ENCODE measurements at places on chromosomes 3 and 15. TPM values are rescaled to one million over a fixed set of nuclear protein-coding genes. Genes with fewer than 3 reads are reported as not detected.

GNAT1 gene
- 0.14 TPM for total RNA-seq

DNA sequence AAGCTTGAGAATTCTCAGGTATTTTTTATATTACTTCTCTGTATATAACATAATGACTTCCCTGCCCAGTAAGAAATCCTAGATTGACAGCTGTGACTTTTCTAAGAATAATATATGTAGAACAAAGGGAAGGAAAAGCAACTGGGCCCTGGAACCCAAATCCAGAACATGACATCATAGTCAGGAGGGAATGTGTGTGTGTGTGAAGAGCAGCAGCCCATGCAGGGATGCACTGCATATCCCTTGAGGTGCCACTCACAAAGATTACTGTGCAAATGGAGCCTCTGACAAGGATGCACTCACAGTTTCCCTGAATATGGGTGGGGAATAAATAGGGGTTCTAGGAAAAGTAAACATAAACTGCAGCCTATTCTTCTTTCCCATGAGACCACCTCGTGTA is 279.5 kb downstream of the NEK10 start:
- no peak for DNase-seq

C3orf70 gene
- total RNA-seq, result 11.7 TPM

MTMR10 gene
- 10.6 TPM for total RNA-seq

DNA sequence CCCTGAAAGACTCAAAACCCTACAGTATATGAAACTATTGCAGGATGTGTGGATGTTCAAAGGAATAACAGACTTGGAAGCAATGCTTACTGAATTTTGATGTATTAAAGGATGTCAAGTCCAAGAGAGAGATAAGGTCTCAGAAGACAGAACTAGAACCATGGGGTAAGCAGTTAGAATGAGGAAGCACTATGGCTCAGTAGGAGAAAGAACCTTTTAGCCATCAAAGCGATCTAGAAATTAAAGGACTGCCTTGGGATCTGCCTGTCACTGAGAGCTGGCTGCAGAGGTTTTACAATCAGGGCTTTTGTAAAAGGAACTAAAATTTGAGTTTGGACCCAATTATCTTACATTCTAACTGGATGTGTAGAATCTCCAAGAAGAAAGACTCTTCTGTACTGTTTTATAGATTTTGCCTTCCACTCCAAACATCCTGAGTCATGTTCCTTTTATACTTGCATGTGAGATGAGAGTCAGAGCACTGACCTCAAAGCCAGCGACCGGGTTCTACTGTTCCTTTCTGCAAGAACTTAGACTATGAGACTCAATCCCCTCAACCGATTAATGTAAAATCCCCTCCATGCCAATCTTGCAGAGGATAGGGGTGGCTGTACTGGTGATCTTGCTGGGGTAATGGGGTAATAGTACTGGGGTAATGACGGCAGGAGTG is 412.3 kb upstream of the TPRG1 start:
- DNase-seq, result no peak

DNA sequence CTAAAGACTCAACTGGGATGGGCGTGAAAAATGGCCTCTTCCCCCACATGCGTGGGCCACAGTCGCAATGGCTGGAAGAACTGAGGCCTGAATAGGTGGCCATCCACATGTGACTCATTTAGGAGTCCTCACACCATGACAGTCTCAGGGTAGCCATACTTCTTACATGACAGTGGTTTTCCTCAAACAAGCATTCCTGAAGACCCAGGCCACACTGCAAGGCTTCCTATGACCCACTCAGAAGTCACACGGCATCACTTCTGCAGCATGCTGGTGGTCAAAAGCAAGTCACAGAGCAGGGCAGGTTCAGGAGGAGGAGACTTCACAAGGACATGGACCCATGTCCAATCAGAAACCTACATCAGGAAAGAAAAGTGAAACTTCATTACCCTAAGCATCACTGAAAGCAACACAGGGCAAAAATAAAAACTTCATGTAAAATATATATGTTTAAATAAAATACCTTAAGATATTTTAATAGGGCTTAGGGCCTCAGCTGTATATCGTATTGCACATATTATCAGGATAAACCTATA is 257.1 kb downstream of the OPA1 start:
- DNase-seq, result no peak

GRCh38 chr15:31396881-31397560 is 70.4 kb downstream of the KLF13 start:
- DNase-seq, result peak; percentile 94

- DNase-seq, result no peak
Observed at GRCh38 chr3:123584284-123584987, 417 bp downstream of the HACD2 start.

PYDC2 gene
- not detected for total RNA-seq

- no peak for DNase-seq
Observed at GRCh38 chr3:50430950-50431435, 71.7 kb upstream of the TMEM115 start.

PTH1R gene
- total RNA-seq, result 6.6 TPM

- DNase-seq, result no peak
Observed at GRCh38 chr3:69082361-69082760, 2.2 kb upstream of the UBA3 start.

DNA sequence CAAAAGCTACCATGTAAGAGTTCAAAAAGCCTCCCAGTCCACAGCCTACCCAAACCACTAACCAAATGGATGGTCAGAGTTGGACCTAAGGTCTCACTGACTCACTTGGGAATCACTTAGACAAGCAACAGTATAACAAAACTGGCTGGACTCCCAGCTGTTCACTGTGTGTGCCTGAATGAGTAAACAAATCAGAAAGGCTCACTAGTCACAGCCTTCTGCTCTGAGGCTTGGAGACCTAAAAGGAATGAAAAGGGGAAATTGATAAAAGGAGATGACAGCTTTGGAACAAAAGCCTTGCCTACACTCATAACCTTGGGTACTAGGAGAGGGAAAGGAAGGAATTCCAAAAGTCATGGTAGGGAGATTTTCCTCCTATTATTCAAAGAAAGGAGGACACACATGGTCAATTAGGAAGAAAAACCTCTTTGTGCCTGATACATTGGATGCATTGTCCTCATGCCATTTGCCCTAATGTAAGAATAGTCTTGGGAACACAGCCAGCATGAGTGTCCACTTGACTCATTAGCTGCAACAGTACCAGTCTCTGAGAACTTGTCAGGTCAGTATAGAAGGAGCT is 92.3 kb downstream of the FRMD5 start:
- DNase-seq, result peak; percentile 72

- DNase-seq, result no peak
Observed at GRCh38 chr3:1447452-1447851, 354.6 kb downstream of the CNTN6 start.

DNA sequence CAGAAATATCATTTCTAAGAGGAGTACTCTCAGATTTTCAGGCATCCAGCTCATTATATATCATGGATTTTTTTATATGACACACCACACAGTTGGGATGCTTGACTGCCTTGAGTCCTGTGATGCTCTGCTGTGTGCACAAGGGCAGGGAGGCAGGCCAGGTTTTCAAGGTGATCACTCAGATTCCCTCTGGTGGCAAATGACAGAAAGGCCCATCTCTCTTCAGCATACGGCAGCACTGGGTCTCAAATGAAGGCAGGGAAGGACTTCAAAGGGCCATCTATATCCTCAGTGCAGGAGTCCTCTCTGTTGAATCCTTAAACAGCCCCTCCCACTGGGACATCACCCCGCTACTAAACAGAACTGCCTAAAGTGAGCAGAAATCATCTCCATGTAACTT is 54.8 kb upstream of the MYO5C start:
- no peak for DNase-seq

GRCh38 chr3:144593881-144594280 is 622.3 kb downstream of the DIPK2A start:
- DNase-seq, result no peak

DNA sequence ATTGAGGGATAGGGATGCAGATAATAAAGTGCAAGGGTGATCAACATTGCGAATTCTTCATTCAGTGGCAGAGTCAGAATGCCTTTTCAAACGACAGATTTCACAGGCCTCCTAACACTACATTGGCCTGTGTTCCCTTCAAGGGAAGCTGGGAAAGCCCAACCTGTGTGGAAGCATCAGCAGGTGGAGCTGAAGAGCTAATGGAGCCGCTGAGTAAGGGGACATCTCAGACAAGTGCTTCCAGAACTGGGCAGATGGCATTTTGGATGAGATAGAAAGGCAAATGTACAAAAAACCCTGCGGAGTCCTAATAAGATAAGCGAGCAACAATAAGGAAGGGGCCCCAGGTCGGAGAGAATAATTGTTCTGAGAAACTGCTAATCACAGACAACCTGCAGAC is 8.5 kb upstream of the SLC24A5 start:
- DNase-seq, result no peak

GRCh38 chr15:52118969-52119749 is 6.6 kb upstream of the BCL2L10 start:
- DNase-seq, result no peak

- no peak for DNase-seq
Observed at GRCh38 chr3:7657214-7658112, 796.5 kb downstream of the GRM7 start.

- DNase-seq, result no peak
Observed at GRCh38 chr3:39149498-39150147, 3.8 kb downstream of the CSRNP1 start.

DNA sequence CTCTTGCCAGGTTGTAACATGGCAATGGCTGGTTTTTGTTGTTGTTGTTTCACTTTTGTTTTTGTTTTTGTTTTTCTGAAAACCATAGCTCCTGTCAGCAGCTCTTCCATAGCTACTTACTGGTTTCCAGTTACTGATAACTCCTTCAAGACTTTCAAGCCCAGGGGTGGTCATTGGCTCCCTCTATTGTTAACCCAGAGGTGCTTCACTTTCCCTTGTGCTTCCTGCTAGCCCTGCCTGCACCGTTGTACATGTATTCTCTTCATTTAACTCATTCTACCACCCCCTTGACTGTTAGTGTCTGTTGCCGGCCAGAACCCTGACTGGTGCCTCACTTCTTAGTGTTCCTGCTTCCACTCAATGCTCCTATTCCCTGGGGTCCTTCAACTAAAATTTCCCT is 4.2 kb upstream of the TRAT1 start:
- DNase-seq, result peak; percentile 36

LTF gene
- not detected for total RNA-seq
